ENCODE measurements at places on chromosomes 6 and 20. TPM values are rescaled to one million over a fixed set of nuclear protein-coding genes. Genes with fewer than 3 reads are reported as not detected.

DNA sequence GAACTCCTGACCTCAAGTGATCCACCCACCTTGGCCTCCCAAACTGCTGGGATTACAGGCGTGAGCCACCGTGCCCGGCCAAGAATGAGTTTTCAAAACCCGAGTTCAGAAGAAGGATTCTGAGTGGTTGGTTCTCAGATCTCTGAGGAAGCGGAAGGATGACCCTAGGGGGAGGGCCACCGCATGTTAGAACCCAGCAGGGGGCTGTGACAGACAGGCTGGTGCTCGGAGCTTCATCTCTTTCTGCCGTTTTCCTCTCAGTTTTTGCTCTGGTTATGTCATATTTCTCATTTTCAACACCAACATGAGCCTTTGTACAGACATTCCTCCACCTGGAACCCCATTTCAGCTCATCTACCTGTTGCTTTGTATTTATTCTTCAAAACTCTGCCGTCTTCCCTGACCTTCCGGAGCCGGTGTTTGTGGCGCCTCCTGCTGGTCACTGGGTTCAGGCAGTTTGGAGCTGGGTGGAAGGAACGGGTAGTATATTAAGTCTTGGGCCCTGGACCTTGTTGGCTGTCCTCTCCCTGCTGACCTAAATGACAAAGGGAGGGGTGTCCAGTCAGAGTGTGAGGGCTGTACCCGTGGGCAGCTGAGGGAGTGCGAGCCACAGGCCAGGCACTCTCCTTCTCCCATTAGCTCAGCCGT lies at the start of gene DEFB123:
DEFB123 (plus strand) TSS at position 621 of the 648 bp plus-strand sequence. CDS start 67 bp downstream, outside the sequence.
- DNase-seq = no peak

- no peak for DNase-seq
Observed at GRCh38 chr6:133404151-133404550, 163.0 kb downstream of the EYA4 start.

DNA sequence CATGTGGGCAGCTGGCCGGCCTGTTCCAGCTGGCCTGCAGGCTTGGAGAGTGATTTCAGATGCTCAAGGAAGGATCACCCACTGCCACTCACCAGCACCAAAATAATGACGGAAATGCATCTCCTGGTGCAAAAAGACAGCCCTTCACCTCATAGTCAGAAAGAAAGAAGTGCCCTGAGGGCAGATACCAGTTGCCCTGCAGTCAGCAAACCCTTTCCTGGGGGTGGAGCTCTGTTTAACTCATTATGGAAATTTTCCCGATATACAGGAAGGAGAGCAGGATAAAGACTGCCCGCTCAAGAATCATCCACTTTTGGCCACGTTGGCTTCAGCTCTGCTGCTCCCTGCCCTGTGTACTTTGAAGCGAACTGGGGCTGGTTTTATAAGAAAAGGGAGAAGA lies 127.9 kb downstream of the GRM4 start:
- DNase-seq = no peak

DNA sequence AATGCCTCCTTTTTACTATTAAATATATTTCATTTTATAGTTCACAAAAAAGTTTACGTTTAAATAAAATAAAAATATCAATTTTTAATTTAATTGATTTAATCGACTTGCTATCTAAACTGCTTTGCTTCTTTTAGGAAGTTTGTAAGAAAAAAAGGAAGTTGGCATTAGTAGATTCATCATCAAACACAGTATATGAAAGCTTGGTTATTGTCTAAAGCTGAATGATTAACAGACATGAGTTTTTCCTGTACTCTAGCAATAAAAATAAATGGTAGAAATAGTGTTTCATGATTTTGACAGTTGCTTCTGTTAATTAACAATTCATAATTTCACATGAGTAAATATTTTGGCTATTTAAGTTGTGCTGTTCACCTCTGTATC lies 1285.5 kb upstream of the GJE1 start:
- DNase-seq = no peak

GRCh38 chr6:36544228-36544627 lies 3.1 kb downstream of the STK38 start:
- no peak for DNase-seq

GRCh38 chr20:54560357-54560756 lies 85.0 kb downstream of the DOK5 start:
- no peak for DNase-seq

- DNase-seq = no peak
Observed at GRCh38 chr20:33103556-33103955, 24.1 kb downstream of the BPIFB4 start.

Gene SLC2A10
- total RNA-seq = 3.1 TPM

Gene CLIC5
- total RNA-seq = 312 TPM

Gene DNMT3B
- 0.32 TPM for total RNA-seq

Measured in Right ventricle myocardium inferior (tissue), 1 donor.